ENCODE measurements at places on chromosomes 16 and 17. TPM values are rescaled to one million over a fixed set of nuclear protein-coding genes. Genes with fewer than 3 reads are reported as not detected.
A peak's percentile ranks its signal among the peaks of the same experiment; 100 is the strongest.

DNA sequence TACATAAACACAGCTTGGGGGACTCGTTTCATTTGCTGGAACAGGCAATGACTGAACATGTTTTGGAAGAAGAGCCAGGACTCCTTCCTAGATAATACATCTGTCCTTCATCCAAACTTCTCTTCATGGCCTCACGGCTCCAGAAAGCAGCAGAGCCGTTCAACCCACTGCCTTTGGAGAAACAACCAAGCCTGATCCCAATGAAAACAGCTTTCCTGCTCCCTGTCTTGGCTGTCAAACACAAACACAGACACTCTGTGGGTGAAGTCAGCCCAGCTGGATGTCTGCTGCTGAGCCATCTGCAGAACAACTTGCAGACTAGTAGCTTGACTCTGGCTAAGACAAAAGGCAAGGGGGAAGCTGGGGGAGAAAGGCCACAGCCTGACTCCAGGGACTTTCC lies 345.1 kb upstream of the PSMD7 start:
- H3K27ac ChIP-seq: no peak overlapping the region
- no peaks in the 10 kb centered on the region for H3K27me3 ChIP-seq
- H3K4me3 ChIP-seq: no peak overlapping the region
- DNase-seq: no peak
- H3K4me1 ChIP-seq: no peaks in the 10 kb centered on the region

GRCh38 chr16:49664221-49665215 lies 191.4 kb downstream of the ZNF423 start:
- no peak for DNase-seq
- H3K4me1 ChIP-seq: no peaks in the 10 kb centered on the region
- H3K27ac ChIP-seq: no peak overlapping the region
- H3K36me3 ChIP-seq: no peaks in the 10 kb centered on the region

DNA sequence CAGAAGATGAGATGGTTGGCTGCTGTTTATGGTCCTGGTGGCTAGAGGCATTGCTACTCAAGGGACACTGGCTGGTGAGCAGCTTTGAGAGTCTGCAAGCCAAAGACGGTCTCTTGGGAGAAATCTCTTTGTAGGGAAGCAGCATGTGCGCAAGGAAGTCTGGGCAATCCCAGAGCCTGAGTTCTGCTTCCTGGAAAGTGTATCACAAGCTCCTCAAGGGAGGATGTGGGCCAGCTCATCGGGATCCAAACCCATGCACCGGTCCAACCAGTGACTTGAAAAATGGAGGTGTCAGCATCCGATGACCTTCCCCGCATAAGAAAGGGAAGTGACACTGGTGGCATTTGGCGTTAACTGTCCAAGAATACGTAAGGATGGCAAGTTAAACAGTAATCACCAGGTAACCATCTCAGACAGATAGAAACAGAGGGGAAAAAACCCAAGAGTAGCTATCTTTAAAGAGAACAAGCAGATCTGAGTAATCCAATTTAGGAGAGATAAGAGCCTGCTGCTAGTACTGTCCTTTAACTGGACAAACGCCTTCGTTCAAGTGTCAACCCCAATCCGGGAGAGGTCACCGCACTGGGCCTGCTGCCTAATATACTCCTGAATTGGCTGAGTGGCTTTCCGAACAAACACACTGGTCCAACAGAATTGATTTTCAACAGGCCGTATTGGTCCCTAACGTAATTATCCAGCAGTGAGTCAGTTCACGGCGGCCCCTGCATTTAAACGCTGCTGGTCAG lies 303.0 kb upstream of the ZFHX3 start:
- no peaks in the 10 kb centered on the region for H3K36me3 ChIP-seq
- H3K27ac ChIP-seq: no peak overlapping the region
- H3K27me3 ChIP-seq: peaks cover 6% of the 10 kb centered on the region
- no peak overlapping the region for H3K4me3 ChIP-seq
- H3K4me1 ChIP-seq: no peaks in the 10 kb centered on the region

DNA sequence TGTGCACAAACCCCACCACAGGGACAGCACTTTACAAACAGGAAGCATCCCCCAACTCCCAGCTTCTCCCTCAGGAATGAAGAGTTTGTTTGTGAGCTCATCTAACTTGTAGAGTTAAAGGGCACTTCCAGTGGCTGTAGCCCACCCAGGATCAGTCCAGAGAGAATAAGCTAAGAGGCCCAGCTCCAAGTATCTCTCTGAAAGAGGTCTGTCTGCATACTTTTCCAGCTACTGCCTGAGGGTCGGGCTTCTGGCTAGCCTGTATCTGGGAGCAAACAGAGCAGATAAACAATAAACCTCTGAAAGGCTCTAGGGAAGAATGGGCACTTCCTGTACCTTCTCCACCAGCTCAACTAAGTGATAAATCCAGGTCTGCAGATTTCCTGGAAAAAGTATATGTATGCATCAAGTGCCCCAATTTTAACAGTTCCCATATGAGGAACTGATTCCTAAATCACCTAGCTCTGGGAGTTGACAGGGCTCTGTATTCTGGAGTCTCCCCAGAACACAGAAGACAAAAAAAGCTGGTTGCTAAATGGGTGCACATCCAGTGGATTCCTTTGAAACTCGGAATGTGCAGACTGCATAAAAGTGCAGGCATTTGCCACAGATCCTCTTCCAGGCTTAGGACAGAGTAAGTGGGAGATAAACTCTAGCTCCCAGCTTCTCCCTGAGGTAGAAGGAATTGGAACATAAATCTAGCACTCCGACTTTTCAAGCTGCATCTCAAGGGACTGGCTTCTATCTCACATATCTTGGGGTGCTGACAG lies 37.1 kb upstream of the MYLK3 start:
- no peak overlapping the region for H3K27ac ChIP-seq
- no peaks in the 10 kb centered on the region for H3K27me3 ChIP-seq
- peaks cover 42% of the 10 kb centered on the region for H3K4me1 ChIP-seq
- peaks cover 4% of the 10 kb centered on the region for H3K36me3 ChIP-seq

- H3K27me3 ChIP-seq: no peaks in the 10 kb centered on the region
- peak overlapping the region; percentile 71 for H3K27ac ChIP-seq
- H3K4me3 ChIP-seq: no peak overlapping the region
- H3K4me1 ChIP-seq: peaks cover 27% of the 10 kb centered on the region
- peak; percentile 82 for DNase-seq
Measured at GRCh38 chr17:29579866-29580771, 9.3 kb downstream of the GIT1 start.

DNA sequence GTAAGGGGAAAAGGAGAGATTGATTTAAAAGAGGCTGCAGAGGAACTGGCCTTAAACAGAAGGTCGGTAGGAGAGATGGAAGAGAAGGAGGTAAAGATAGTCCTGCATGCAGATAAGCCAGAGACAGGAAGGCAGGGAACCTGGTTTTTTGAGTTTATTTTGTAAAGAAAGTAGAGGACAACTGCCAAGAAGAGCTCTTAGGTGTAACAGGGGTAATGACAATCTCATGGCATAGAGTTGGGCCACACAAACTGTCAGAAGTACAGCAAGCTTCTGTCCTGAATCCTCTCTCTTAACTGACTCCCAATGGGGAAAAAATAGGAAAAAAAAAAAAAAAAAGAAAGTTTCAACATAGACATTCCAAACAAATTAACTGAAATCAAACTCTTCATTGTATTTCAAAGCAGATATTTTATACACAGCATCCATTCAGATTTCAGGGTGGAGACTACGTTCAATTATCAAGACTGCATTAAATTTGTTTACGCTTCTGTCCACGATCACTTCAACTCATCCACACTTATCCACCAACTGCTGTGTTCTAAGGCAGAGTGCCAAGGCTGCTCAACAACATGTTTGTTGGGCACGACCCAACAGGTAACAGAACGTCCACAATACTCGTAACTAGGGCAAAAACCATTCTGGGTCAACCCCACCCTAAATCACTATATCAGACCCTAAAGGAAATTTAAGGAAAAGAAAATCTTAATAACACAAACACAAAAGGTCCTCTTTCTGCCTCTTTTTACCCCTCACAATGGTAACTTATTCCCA lies 34.9 kb downstream of the USP31 start:
- DNase-seq: no peak
- H3K27me3 ChIP-seq: no peaks in the 10 kb centered on the region
- H3K4me3 ChIP-seq: no peak overlapping the region
- H3K4me1 ChIP-seq: no peaks in the 10 kb centered on the region
- no peak overlapping the region for H3K27ac ChIP-seq

- H3K4me3 ChIP-seq: no peak overlapping the region
- no peak for DNase-seq
- peaks cover 30% of the 10 kb centered on the region for H3K36me3 ChIP-seq
- H3K27ac ChIP-seq: no peak overlapping the region
- no peaks in the 10 kb centered on the region for H3K27me3 ChIP-seq
Measured at GRCh38 chr16:70577256-70577698, 53.7 kb downstream of the SF3B3 start.

GRCh38 chr17:38353086-38353604 lies 1.5 kb downstream of the SOCS7 start:
- H3K4me3 ChIP-seq: peak overlapping the region; percentile 80
- no peaks in the 10 kb centered on the region for H3K36me3 ChIP-seq
- peaks cover 33% of the 10 kb centered on the region for H3K4me1 ChIP-seq
- H3K27me3 ChIP-seq: no peaks in the 10 kb centered on the region
- H3K27ac ChIP-seq: peak overlapping the region; percentile 43

DNA sequence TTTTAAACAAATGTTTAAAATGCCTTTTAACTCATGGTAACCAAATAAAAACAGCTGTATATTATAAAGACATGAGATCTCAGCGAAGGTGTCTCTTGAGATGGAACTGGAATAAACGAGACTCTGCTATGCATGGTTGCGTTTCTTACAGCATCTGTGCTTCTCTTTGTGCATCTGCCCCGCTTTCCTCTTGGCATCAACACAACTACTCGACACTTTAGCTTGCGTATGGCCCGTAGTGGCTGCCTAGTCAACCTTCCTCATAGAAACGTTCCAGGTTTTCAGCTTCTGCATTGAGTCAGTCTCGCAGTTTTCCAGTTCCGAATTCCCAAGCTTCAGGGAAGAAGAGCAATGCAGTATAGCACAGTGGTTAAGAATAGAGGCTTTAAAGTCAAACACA lies 214.9 kb downstream of the CEP112 start:
- H3K4me1 ChIP-seq: no peaks in the 10 kb centered on the region
- DNase-seq: no peak
- no peak overlapping the region for H3K4me3 ChIP-seq
- H3K27me3 ChIP-seq: peaks cover 8% of the 10 kb centered on the region

- peak overlapping the region; percentile 78 for H3K4me3 ChIP-seq
- peaks cover 19% of the 10 kb centered on the region for H3K4me1 ChIP-seq
- no peak overlapping the region for H3K27ac ChIP-seq
Measured at GRCh38 chr16:14303639-14304394, 232.7 kb downstream of the MRTFB start.

DNA sequence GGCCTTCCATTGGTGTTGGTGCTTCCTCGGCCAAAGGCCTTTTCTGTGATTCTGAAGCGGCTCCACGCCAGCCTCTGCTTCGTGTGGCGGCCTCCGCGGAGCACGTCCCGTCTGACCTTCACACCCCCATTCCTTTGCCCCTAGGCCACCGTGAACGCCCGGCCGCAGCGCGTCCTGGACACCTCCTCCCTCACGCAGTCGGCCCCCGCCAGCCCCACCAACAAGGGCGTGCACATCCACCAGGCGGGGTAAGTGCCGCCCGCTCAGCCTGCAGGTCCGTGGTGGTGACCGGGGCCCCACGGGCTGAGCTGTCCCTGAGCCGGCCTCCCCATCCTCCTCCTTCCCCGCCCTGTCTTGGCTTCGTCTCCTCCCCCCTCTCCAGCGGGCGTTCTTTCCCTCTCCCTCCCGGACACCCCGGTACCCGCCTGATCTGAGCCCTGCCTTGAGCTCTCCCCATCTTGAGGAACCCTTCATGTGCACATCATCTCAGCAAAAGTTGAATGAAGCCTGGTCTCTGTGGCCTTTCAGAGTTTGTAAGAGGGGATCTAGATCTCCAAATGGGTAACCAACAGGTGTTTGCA lies 69.0 kb upstream of the CHMP6 start:
- H3K36me3 ChIP-seq: peaks cover 53% of the 10 kb centered on the region
- DNase-seq: no peak
- no peaks in the 10 kb centered on the region for H3K27me3 ChIP-seq
- H3K27ac ChIP-seq: no peak overlapping the region
- H3K4me3 ChIP-seq: no peak overlapping the region

DNA sequence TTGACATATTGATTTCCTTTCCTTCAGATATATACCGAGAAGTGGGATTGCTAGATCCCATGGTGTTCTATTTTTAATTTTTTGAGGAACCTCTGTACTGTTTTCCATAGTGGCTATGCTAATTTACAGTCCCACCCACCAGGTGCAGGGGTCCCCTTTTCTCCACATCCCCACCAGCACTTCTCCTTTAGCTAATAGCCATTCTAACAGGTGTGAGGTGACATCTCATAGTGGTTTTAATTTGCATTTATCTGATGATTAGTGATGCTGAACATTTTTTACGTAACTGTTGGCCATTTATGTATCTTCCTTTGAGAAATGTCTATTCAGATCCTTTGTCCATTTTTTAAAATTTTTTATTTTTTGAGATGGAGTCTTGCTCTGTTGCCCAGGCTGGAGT lies 93.9 kb downstream of the SDR42E1 start:
- peak overlapping the region; percentile 71 for H3K27ac ChIP-seq
- H3K4me3 ChIP-seq: no peak overlapping the region
- H3K36me3 ChIP-seq: peaks cover 90% of the 10 kb centered on the region
- no peak for DNase-seq
- peaks cover 18% of the 10 kb centered on the region for H3K4me1 ChIP-seq
- no peaks in the 10 kb centered on the region for H3K27me3 ChIP-seq

DNA sequence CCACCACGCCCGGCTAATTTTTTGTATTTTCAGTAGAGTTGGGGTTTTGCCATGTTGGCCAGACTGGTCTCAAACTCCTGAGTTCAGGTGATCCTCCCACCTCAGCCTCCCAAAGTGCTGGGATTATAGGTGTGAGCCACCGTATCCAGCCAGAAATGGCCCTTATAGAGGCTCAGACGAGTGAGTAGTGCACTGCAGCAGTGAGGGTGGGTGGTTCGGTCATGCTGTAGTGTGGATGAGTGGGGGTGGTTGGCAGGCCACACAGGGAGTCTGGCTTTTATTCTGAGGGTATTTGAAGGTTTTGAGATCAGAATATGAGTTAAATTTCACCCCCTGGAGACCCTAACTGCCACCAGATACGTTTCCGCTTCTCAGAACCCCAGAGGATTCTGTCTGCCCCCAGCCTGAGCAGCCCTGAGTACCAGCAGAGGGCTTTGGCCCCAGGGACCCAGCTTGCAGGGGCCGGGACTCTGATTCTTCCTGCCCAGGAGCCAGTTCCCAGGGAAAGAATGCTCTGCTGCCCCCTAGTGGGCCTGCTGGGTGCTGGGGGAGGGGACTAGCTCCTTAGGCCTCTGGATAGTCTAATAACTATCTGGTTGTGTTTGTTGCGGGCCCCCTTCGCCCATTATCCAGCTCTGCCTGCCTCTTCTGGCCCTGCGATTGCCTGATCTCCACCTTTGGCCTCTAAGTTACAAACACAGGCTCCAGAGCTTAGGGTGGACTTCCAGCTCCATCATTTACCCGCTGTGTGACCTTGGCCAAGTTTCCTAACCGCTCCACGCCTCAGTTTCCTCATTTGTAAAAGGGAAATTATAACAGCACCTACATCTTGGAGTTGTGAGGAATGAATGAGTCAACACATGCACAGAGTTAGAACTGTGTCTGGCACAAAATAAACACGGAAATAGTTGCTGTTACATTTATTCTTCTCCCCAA lies 2.0 kb downstream of the ZNF771 start:
- H3K36me3 ChIP-seq: peaks cover 21% of the 10 kb centered on the region
- DNase-seq: peak; percentile 88
- H3K4me3 ChIP-seq: peak overlapping the region; percentile 38
- peaks cover 29% of the 10 kb centered on the region for H3K4me1 ChIP-seq

- no peaks in the 10 kb centered on the region for H3K4me1 ChIP-seq
- no peak overlapping the region for H3K27ac ChIP-seq
- no peaks in the 10 kb centered on the region for H3K36me3 ChIP-seq
- peaks cover 19% of the 10 kb centered on the region for H3K27me3 ChIP-seq
Measured at GRCh38 chr17:27915709-27916108, 22.5 kb upstream of the LYRM9 start.

The MT3 gene
- not detected for total RNA-seq

The TBC1D3E gene
- total RNA-seq: 1.6 TPM

The GUCY2D gene
- total RNA-seq: not detected

The SCNN1B gene
- total RNA-seq: not detected

The ABCC11 gene
- total RNA-seq: not detected

The FSCN2 gene
- total RNA-seq: 5.5 TPM

The SLC5A11 gene
- total RNA-seq: 0.22 TPM

The SOST gene
- not detected for total RNA-seq

All from activated B cell treated with CpG ODN at 0.5 μM for 24 hours (primary cell).